NCI-H1092 treated with DMSO at 0.1 percent for 48 hours (cell line): ENCODE measurements at places on chromosomes 1 and 21.

DNA sequence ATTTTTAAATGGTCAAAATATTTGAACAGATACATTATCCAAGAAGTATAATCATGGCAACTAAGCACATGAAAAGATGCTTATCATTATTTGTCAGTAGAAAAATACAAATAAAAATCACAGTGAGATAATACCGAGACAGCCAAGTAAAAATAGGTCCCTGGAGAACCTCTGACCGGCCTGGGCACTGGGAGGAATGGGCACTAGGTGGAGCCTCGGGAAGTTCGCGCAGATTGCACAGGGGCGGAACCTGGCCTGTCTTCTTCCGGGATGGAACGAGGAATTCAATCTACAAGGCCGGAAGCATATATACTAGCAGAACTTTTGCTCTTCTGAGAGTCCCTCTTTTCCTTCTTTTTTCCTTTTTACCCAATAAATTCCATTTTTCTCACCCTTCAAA is 148.5 kb upstream of the CHRM3 start:
- no peak for DNase-seq

- DNase-seq = no peak
These were observed 71.0 kb upstream of the NFASC start for GRCh38 chr1:204799630-204800029.

DNA sequence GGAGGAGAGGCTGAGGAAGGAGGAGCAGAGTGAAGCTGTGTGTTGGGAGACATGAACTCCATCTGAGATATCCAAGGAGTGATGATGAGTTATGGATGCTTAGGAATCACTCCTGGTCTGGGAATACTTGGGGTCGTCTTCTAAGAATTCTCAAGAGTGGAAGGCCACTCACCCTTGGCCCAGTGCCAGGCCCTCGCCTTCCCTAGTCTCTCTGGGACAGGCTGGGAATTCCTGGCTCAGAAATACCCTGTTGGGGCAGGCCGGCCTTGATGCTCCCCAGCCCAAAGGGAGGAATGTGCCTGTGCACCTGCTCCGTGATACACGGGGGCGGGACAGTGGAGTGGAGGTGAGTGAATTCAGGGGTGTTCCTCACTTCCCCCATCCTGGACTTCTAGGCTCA is 12.6 kb upstream of the LMNA start:
- DNase-seq = no peak

DNA sequence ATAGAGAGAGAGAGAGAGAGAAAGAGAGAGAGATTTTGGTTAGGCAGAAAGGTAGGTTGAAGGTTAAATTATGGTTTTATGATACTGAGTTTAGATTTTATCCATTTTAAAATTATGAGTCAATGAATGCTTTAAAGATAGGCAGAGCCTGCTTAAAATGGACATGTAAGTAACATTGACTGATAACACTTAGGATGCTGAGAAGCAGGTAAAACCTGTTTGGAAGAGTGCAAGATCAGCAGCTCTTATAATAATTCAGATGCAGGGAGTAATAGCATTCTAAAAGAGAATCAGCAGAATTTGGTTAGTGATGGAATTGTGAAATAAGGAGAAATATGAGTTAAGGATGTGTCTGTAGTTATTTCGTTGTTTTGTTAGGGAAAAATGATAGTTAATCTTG is 446.6 kb downstream of the PLA2G4A start:
- DNase-seq = no peak
